Upper lobe of left lung (tissue), 6 donors: ENCODE measurements at places on chromosomes 7 and 10. TPM values are rescaled to one million over a fixed set of nuclear protein-coding genes. Genes with fewer than 3 reads are reported as not detected.

DNA sequence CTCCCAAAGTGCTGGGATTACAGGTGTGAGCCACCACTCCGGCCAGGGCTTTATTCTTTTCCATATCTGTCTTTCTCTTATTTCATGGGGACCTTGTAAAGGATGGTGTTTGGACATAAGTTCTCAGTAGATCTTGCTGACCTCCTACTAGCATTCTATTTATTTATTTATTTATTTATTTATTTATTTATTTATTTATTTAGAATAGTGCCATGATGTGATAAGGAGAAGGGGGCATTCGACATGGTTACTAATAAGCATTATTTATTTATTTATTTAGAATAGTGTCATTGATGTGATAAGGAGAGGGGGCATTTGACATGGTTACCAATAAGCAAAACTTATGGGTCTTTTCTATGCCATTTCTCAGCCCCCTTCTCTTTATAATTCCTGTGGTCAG, 176.9 kb downstream of the LRRC4 start:
- DNase-seq, result no peak

- DNase-seq, result no peak
Measured at GRCh38 chr7:134692344-134692705, 45.7 kb downstream of the BPGM start.

GRCh38 chr7:50147951-50148808, 55.1 kb upstream of the ZPBP start:
- DNase-seq, result no peak

GRCh38 chr10:117240621-117241529, at the start of gene SLC18A2:
TSS of gene SLC18A2 (plus strand) at chr10:117241114. CDS start at chr10:117241694, 580 bp downstream.
- peak; percentile 84 for DNase-seq

DNA sequence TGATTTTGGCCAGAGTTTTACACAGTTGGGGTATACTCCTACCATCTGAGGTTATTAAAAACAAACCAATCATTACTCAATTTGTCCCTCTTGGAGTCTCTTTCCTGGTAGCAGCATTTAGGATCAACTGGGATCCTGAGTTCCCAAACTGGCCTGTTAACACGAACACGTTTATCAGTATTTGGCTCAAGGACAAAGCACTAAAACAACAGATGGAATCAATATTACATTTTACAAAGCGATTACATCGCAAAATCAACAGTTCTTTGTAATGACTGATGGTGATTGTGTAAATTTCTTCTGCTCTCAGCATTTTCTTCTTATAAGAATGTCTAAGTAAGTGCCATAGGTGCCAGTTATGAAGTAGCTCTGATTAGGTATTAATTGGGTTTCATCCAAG, 582.9 kb upstream of the ANKRD30A start:
- DNase-seq, result no peak

- no peak for DNase-seq
Measured at GRCh38 chr7:66099232-66099550, 15.5 kb upstream of the CRCP start.

GRCh38 chr7:47357361-47357760, 224.6 kb downstream of the TNS3 start:
- DNase-seq, result no peak

GRCh38 chr7:135827391-135827790, 78.8 kb upstream of the FAM180A start:
- no peak for DNase-seq

DNA sequence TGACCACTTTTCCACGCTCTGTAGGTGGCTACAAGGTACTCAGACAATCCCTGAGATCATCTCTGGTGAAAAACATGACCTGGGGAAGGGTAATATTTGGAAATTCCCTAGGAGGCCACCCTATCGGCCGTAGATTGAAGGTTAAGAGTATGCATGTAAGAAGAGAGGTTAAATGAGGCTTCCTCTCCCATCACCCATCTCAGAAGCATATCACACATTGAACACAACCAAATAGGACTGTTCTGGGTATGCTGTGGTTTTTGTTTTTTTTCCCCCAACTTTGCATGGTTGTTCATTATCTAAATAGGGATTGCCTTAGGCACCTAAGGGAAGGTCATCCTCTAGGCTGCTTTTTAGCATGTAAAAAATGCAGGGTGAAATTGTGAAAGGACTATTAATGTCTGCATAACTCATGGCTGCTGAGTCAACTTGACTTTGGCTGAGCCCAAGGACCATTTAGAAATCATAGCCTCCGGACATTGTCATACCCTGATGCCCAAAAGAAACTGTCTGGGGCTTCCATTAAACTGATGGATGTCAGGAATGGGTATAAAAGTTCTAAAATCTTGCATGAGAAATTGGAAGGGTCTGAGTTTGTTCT, 24.7 kb upstream of the ST8SIA6 start:
- no peak for DNase-seq

DNA sequence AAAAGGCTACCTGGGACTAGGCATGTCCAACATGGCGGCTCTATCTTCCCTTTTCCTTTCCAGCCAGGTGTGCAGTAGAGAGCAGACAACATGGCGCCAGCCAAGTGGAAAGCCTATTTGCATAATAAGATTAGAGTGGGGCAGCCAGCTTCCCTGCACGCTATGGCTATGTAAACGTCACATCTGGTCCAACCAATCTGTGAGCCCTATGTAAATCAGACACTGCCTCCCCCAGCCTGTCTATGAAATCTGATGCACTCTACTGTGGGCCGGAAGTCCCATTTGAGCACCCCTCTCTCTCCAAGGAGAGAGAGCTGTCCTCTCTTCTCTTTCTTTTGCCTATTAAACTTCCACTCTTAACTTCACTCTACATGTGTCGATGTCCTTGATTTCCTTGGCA, 984.9 kb upstream of the AUTS2 start:
- no peak for DNase-seq

- no peak for DNase-seq
Measured at GRCh38 chr10:21145751-21146435, 248.8 kb upstream of the NEBL start.

GRCh38 chr10:82827901-82828300, 952.9 kb downstream of the NRG3 start:
- no peak for DNase-seq

DNA sequence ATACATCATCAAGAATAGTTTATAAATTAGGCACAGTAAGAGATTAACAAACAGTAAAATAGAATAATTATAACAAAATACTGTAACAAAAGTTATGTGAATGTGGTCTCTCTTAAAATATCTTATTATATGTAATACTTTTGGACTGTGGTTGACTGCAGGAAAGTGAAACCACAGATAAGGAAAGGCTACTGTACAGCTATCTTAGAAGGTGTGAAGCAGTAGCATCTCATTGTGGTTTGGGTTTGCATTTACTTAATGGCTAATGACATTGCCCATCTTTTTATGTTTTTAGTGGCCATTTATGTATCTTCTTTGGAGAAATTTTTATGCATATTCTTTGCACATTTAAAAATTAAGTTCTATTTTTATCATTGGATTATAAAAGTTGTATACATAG, 296.4 kb upstream of the MAGI2 start:
- DNase-seq, result no peak

GRCh38 chr10:128493811-128494210, 367.6 kb upstream of the MKI67 start:
- no peak for DNase-seq

- DNase-seq, result no peak
Measured at GRCh38 chr7:21054427-21055112, 267.9 kb upstream of the SP8 start.

GRCh38 chr10:114245121-114245791, 6.2 kb downstream of the VWA2 start:
- peak; percentile 39 for DNase-seq

PKD2L1 gene
- total RNA-seq, result 1.8 TPM

WNT8B gene
- not detected for total RNA-seq

DNA sequence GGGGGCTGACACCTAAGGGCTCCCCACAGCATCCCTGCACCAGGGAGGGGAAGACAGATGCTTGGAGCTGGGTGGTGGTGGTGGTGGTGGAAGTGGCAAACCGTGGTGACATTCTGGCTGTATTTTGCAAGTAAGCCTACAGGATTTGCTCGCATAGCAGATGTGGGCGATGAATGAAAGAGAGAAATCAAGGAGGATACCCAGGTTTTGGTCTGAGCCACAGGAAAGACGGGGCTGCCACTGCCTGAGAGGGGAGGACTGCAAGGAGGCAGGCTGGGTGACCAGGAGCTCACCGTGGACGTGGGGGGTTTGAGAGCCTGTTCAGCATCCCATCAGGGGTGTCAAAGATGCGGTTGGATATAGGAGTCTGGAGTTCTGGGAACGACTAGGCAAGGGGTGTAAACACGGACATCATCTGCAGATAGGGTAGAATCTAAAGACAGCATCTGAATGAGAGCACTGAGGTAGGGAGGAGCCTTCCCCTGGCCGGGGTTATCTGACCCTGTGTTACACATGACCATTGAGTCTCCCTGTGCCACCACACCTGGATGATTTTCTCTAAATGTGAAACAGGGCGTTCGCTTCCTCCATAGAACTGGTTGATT, 49.7 kb downstream of the TSPAN15 start:
- DNase-seq, result no peak

ARMC3 gene
- total RNA-seq, result 0.57 TPM

- no peak for DNase-seq
Measured at GRCh38 chr7:117185124-117185523, 137.7 kb downstream of the WNT2 start.

VENTX gene
- 6.1 TPM for total RNA-seq

NPC1L1 gene
- total RNA-seq, result 0.30 TPM

PAX4 gene
- not detected for total RNA-seq

DNA sequence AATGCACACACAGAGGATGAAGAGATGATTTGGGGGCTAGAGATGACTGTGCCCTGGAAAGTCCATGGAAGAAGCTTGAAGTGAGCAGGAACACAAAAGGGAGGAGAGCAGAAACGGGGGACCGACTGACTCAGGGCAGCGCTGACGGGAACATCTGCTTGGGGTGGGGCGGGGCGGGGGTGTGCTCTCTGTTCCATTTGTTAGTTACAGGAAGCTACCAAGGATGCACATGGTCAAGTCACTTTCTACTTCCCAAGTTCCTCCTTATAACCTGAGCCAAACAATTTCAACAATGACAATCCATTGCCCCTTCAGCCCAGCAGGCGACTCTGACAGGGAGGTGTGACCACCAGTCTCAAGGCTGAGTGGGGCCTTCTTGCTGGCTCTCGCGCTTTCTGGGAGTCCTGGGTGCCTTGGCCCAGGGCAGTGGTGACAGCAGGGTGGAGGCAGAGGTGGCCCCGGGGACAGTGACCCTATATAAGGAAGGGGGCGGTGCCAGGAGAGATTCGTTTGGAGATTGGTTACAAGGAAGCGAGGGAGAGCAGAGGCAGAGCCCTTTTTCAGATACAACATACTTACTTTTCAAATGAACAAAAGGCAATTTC, 39.6 kb downstream of the CLEC2L start:
- no peak for DNase-seq

GRCh38 chr10:122290334-122290733, 19.2 kb downstream of the BTBD16 start:
- no peak for DNase-seq

DNA sequence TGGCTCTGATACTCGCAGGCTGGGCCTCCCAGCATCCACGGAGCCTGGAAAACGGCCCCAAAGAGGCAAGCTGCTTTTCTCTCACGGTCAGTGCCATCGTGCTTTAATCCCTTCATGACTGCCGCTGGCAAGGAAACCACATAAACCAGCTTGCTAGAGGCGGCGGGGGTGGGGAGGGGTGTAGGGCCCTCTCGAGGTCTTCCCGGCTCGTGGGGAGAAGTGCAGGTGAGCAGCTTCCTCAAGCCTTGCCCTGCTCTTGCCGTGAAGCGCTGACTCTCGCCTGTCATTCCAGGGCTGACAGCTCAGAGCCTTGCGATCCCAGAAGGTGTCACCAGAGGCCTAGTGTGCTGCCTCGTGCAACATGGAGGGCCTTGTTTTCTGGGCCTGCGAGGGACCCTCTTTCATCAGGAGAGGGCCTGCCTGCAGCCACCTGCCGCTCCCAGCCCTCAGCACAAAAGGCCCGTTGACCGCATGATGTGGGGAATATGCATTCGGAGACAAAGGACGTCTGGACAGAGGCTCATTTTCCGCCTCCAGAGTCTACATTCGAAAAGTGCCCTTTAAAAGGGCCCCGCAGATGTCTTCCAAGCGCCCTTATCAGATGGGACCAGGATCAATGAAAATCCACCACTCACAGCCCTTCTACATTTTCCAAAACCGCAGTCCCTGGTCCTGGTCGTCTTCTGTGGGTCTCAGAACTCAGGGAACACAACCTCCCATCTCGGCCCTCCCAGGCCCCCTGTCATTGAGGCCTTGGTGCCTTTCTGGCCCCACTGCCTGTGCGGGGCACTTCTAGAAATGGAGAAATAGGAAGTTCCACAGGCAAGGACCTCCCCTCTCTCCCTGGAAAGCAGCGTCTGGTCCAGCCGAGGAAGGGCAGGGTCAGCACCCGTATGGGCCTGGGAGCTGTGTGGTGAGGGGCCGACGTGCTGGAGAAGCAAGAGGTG, 58.7 kb downstream of the ZRANB1 start:
- peak; percentile 20 for DNase-seq

- no peak for DNase-seq
Measured at GRCh38 chr10:61899069-61899531, 2.4 kb upstream of the ARID5B start.

DNA sequence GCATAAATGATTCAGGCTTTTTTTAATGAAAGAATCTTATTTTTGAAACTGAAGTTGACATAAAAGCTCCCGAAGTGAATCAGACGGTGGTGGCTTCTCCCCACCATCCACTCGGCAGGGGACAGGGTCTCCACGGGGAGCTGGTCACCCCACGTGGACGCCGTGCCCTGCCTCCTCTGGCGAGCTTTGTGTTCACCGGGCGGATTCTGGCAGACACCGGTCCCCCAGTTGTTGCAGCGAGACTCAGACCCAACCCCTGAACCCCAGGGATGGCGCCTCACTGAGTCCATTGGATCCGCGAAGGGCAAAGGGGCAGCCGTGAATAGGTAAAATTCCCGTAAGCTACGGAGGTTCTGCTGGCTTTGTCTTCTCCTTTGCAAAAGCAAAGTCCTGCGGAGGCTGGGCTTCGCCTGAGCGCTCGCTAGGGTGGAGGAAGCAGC, 38.4 kb downstream of the PTPRN2 start:
- peak; percentile 74 for DNase-seq

ZFYVE27 gene
- 26.4 TPM for total RNA-seq

GPR37 gene
- 2.8 TPM for total RNA-seq

- no peak for DNase-seq
Measured at GRCh38 chr7:106817098-106817497, 48.0 kb upstream of the PIK3CG start.

DNA sequence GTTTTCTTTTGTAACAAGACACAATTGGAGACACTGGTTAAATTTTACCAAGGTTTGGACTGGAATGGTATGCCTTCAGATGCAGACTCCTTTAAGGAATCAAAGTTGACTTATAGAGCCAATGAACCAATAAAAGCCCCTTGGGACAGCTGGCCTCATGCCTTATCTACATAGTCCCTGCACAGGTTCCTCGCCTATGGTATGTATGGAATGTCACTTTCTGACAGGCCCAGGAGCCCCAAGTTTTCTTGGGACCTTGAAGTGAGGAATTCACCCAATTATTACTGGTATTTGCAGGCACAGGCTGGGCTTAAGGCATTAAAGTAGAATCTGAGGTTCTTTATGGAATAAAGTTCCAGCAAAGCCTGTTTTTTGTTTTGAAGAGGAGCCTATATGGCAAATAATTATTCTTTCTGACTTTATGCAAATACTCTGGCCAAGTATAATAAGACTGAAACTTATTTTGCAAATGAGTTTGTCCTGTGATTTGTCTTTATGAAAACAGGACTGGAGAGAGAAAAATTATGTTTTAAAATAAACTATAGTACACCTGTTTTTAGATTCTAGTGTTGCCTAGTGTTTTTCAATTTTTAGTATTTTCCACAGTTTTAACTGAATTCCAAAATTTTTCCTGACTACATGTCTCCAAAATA, 24.1 kb upstream of the DNMBP start:
- no peak for DNase-seq
